Activated CD4-positive, alpha-beta T cell treated with anti-CD3 and anti-CD28 coated beads, Interleukin-10, Interleukin-2, amounts not matched to agents 100 ng/mL and 50 ng/mL, durations not matched to agents 16 hours and 8 hours (primary cell): ENCODE measurements at places on chromosomes 3 and 15.
A peak's percentile ranks its signal among the peaks of the same experiment; 100 is the strongest.

GRCh38 chr3:25153561-25153960 is 274.5 kb upstream of the RARB start:
- no peak for DNase-seq

- DNase-seq: no peak
Observed at GRCh38 chr3:109995377-109995776, 658.0 kb upstream of the DPPA4 start.

DNA sequence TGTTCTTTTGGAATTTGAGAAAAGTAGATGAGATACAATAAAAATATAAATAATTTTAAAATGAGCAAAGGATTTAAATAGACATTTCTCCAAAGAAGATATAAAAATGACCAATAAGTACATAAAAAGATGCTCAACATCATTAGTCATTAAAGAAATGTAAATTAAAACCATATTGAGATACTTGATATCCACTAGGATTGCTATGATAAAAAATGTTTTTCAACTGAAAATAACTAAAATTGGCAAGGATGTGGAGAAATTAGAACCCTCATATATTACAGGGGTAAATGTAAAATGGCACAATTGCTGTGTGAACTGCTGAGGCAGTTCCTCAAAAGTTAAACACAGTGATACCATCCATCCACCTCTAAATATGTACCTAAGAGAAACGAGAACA is 38.8 kb downstream of the LRRFIP2 start:
- no peak for DNase-seq

DNA sequence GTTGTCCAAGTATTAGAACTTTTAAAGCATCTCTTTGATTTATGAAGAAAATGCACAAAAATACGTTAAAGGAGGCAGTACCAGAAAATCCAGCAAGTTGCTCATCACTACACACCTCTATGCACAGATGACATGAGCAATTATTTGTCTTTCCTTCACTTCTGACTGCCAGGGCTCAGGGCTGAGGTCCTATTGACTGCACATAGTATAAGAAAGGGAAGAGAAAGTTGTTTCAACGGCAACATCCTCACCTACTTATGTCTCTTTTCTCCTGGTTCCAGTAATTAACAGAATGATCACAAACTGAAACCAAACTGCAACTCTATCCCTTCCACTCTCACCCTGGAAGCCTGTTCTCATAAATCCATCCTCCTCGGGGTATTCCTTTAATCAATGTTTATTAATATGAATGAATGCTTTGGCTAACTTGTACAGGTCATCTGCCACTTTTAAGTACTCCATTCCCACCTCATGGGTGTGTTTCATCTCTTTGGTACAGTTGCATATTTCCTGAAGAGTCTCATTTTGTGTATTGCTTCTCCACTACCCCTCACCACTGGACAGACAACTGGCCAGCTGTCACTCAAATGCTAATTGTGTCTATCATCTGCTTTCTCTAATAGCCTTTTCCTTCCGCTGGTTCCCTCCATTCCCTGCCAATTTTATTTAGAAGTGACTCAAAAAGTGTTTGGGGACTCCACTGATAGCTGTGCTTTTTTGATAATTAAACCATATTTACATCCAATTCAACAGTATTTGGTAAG is 34.5 kb downstream of the RAB27A start:
- no peak for DNase-seq

DNA sequence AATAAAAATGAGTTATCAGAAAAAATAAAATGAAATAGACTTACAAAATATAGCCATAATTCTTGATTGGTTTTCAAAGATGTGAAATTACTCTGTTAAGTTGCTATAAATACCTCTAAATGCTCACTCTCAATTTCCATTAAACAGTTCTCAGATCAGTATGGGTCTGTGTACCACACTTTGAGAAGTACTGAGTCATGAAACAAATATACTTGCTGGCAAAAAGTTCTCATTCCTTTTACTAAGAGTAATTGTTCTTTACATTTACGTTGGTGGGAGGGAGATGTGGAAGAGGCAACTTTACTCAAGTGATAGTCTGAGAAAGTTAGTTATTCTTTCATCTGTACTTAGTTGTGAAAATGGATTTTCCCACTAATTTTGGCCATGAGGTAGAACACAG is 96.3 kb downstream of the ZNF385D start:
- DNase-seq: no peak

GRCh38 chr15:72887376-72887775 is 103.8 kb upstream of the ADPGK start:
- DNase-seq: no peak

DNA sequence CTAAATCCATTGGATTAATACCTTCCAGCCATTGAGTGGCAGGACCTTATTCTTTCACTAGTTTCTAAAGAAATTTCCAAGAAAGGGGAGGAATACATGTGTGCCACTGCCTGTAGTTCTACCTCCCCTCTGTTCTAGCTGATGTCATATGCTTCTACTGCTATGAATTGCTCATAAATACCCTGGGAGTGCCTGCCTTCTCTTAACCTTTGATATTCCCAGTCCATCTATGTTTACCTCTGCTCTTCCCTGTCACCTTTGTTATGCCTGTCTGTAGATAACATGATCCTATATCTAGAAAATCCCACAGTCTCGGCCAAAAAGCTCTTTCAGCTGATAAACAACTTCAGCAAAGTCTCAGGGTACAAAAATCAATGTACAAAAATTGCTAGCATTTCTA is 486.9 kb upstream of the ARRDC4 start:
- DNase-seq: no peak

DNA sequence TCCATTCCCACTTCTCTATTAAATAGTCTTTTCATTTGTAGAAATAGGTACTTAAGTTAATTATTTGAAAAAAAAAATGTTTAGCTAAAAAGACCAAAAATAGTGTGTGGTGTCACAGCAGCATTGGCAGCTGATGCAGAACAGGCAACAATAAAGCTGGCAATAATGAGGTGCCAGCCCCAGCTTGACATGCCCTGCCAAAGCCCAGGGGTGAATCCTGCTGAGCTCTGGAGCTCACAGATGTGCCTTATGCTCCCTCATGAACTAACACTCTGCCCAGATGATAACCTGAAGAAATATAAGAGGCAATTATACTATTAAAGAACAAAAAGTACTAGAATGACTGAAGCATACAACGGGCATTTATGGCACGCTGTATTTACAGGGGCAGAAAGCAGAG is 63.8 kb downstream of the IGSF11 start:
- no peak for DNase-seq

- DNase-seq: no peak
Observed at GRCh38 chr3:105448338-105448982, 81.8 kb downstream of the ALCAM start.

GRCh38 chr15:70088887-70089691 is 8.6 kb downstream of the TLE3 start:
- DNase-seq: no peak

- no peak for DNase-seq
Observed at GRCh38 chr15:70643783-70644125, 119.6 kb downstream of the UACA start.

- DNase-seq: no peak
Observed at GRCh38 chr3:153746211-153746610, 375.0 kb upstream of the ARHGEF26 start.

DNA sequence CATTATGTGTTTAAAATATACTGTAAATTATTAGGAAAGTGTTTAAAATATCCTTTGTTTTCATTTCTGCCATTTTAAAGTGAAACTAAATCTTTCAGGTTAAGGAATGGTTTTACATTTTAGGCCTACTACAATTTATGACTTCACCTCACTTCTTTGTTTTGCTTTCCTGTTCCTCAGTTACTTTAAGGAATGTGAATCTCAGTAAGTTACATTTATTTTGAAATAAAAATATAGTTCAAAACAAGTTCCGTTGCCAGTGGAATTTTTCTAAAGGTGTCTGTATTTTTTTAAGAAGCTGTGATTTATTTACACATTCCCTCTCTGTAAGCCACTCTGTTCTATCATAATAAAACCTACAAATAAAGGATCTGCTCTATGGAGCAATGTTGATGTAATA is 630.9 kb upstream of the AGTR1 start:
- DNase-seq: no peak

DNA sequence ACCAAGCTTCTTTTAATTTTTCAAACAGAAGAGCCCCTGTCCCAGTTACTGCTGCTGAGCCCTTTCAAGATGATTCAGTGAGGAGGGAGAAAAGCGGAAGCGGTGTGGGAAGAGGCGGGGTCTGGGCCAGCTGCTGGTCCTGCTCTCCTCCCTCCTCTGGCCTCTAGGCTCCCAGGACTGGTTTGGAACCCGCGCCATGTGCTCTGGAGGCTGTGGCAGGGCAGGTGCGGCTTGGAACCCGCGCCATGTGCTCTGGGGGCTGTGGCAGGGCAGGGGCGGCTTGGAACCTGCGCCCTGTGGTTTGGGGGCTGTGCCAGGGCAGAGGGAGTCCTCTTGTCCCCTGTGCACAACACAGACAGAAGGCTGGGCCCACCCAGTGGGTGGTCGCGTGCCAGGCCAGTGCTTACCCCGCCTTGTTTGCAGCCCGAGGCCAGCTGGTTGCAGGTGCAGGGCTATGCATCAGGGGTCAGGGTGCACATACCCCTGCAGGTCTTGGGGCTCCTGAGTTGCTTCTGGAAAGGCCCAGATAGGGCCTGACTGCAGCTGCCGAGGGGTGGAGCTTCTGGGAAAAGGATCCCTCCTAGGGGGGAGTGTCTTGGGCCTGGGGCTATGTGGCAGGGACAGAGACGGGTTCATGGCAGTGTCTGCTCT is 12.2 kb downstream of the ALG1L2 start:
- DNase-seq: peak; percentile 75

DNA sequence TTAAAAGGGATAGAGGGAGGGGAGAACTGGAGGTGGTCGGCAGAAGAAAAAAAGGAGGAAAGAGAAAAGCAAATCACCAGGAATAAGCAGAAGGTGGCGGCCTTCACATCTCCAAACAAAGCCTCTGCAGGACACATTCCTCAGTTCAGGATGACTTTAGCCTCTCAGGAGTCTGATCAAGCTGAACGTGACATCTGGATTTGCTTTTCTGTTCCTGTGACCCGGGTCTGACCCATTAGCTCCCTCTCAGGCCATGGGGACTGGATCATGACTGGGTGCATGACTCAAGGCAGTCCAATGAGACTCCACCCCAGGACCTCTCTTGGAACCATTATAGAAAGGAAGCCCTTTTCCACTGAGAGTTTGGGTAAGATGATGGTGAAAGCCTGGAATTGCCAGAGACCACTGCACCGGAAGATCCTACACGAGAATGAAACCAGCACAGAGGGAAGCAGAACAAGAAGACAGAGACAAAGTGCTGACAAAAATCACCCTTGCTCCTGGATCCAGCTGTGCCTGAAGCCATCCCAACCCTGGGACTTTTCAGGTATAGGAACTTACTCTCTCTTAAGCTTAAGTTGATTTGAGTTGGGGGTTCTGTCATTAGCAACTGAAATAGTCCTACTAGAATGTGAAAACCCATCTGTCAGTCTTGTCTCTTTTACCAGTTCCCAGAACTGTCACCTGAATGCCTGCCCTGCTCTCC is 45.4 kb upstream of the RAD18 start:
- no peak for DNase-seq

DNA sequence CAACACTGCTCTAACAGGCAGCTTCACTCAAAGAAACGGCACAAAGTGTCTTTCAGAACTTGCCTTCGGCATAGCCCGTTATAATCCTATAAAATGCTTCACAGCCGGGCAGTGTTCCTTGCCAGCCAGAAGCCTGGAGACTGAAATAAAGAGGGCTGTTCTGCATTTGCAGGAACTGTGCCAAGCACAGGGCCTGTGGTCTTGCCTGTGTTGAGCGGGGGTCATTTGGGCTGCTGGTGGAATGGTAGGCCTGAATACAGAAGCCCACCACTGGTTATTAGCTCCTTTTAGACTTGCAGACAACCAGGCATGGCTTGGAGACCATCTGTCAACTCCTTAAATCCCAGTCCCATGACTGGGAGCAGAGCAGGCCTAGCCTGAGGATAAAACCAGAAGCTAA is 4.7 kb upstream of the ARHGEF3 start:
- no peak for DNase-seq
